ENCODE measurements at places on chromosomes 7 and 10.

GRCh38 chr7:195010-195829, 2.8 kb downstream of the FAM20C start:
- no peak for DNase-seq

DNA sequence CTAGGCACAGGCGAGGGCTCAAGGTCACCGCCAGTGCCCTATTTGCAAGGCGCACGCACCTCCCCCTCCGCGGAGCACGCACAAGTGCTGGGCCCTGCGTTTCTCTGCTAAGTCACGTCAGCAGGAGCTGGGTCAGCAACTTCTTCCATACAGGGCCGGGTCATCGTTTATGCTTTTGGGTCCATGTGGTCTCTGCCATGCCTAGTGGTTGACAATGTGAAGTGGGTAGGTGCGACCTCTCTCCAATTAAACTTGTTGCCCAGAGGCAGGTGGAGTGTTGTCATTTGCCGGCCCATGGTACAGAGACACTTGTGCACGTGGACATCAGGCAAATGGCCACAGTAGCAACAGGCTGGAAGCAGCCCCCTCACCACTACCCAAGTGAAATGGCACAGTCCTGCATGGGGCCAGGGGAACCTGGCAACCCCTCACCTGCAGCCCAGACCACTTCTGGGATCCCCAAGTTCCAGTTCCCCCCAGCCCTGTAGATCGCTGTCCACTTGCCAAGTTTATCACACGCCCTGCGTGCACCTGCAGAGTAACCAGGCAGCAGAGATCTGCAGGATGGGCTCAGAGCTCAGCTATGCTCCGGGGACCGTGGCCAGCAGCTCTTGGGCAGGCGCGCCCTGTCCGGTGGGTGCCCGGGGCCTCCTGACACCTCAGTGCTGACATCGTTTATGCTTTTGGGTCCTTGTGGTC, 86.1 kb upstream of the PPP2R2D start:
- no peak for DNase-seq

GRCh38 chr10:124222988-124223710, 129.8 kb upstream of the CHST15 start:
- DNase-seq = no peak

DNA sequence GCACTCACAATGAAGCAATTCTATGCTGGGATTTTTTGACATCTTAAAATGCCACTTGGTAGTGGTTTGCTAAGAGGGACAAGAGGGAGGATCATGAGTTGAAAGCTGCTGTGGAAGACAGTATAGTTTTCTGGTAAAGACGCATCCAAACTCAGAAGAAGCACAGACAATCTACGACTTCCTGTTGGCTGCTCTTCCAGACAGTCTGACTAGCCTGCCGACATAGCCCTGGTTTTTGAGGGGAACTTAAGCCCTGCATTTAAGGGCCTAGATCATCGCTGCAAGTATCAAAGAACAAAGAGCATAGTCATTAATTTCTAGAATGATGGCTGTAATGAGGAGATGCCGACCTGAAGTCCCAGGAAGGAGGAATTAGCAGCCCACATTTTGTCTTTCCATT, 99.9 kb upstream of the IKZF1 start:
- no peak for DNase-seq

GRCh38 chr7:75879771-75880184, 944 bp downstream of the RHBDD2 start:
- no peak for DNase-seq

- DNase-seq = no peak
These were observed 66.7 kb downstream of the HHEX start for GRCh38 chr10:92756201-92757065.

DNA sequence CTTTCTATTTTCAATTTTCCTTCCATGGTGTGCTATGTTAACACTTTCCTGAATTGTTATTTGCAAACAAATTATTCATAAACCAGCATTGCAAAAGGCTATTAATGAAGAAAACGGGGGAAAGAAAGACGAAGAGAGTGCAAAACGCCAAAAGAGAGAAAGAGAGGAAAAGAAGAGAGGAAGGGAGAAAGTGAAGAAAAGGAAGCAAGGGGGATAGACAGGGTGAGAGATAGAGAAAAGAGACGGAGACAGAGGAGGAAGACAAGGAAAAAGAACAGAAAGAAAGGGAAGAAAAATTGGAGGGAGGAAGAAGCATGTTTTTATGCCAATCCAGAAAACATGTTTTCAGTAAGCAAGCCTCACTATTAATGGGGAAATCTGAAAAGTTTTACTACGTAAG, 310.6 kb downstream of the TFEC start:
- no peak for DNase-seq

DNA sequence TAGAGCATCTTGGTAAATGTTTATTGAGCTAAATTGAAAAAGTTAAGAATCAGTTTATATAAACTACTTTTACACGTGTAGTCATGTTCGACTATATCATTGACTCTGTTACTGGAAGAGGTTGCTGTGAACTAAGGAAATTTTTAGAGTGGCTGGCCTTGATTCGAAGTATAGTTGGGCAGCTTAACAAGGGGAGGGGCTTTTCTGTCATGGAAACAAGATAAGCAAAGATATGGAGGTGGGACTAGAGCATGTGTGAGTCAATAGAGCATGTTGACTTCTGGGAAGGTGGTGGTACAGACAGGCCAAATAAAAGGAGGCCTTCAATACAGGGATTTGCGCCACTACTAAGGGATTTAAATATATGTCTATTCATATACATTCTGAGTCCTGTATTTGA, 7.6 kb downstream of the ATP5F1C start:
- DNase-seq = no peak

- peak; percentile 59 for DNase-seq
These were observed 20.8 kb downstream of the LOXL4 start for GRCh38 chr10:98246911-98247805.

- DNase-seq = no peak
These were observed 155.1 kb downstream of the ZNF22 start for GRCh38 chr10:45155784-45156183.

DNA sequence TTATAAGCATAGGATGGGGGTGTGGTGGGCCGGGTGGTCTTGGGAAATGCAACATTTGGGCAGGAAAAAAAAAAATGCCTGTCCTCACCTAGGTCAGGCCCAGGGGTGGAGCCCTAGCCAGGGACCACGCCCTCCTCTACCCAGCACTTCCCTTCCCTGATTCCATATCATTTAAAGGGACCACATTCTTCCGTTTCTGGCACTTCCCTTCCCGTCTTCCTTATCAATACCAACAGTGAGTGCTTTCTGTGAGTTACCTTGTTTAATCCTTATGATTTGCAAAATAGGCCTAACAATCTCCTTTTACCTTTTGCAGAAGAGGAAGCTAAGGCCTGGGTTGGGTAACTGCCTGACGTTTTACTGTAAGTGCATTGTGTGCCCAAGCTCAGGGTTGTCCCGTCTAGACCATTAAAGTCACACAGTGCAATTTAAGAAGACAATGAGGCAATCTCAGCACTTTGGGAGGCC, 16.7 kb upstream of the C10orf95 start:
- no peak for DNase-seq

DNA sequence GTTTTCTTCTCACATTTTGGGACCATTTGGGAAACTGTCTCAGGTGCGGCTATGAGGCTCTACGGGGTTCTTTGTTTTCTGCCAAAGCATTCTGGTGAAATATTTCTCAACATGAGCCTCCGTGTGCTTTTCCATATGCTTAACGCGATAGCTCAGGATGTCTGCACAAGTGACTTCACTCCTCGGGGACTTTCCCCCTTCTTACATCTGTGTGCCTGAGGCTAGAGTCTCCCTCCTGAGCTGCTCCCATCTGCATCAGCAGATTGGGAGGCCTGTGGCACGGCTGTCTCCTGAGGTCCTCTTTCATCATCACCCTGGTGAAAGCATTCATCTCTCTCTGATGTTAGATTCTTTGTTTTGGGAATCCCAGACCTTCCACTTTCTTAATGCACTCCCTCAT, 1190.9 kb downstream of the TYW1 start:
- no peak for DNase-seq

- DNase-seq = no peak
These were observed 80.0 kb downstream of the RBM33 start for GRCh38 chr7:155724327-155725005.

DNA sequence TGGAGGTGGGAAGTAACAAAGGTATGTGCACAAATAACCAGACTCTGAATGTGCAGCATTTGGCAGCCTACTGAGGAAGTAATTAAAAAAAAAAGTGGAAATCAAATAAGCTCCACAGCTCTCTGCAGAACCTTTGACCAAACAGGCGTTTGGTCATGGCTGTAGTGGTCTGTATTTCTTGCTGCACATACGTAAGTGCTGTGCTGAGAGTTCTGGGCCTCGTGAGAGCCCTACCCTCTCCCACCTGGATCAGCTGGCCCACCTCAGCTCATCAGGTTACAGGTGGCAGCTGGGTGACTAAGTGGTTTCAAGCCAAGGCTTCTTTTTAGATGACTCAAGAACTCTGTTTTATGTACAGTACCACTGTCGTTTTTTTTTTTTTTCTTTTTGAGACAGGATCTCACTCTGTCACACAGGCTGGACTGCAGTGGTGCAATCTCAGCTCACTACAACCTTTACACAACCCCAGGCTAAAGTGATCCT, 178.2 kb upstream of the KLF6 start:
- DNase-seq = no peak

DNA sequence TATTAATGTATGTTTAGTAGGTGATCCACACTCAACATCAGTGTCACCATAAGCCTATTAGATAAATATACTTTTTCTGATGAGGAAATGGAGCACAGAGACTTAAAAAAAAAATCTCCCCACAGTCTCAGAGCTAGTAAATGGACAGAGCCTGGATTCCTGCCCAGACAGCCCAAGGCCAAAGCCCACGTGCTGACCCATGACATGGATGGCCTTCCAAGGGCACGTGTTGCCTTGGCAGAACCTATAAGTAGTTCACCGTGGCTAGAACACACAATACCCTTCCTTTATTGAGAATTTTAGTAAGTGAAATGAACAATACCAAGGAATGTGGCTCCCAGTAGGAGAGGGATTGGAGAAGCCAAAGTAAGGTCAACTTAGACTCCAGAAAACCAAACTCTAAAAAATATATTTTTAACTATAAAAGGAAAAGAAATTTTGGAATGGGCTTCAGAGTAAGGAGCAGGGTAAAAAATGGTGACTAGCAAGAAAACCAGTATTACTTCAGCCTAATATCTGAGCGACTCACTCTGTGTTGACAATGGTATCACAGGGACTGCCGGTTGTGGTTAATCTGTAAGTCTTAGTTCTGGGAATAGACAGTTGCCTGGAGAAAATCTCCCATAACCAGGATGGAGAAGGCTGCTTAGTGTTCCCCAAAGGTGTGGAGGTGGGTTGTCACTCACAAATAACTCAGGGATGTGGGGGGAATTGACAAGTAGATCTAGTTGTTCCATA, 223.0 kb downstream of the SORCS1 start:
- no peak for DNase-seq

DNA sequence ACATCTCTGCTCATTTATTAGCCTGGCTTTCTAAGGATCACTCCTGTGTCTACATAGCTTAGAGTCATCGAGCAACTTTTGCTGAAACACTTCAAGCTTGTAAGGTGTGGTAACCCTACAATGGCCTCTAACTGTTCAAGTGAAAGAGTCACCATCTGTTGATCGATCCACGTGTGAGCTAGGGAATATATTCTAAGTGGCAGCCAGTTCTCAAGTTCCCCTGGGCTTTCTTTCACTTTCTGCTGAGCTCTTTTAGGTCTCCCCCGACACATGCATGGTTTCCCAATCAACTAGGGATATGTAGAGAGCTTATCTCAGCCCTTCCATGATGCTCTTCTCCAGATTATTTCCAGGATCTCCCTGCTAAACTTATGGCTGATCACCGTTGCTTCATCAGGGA, 15.5 kb downstream of the AOAH start:
- DNase-seq = no peak

DNA sequence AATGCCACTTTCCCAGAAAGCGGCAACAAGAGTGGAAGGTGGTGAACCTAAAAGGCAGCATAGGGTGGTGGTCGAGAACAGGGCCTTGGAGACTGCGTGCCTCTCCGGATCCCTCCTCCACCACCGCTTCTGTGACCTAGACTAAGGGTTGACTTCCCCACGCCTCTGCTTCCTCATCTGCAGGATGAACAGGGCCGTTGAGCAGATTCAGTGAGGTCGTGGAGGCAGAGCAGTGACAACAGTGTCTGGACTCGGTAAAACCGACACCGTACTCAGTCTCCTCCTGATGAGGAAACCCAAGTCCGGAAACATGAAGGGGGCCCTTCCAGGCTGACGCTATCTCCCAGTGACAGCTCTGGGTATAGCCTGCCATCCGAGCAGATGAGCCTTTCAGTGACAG, 162.6 kb downstream of the CELF2 start:
- DNase-seq = no peak

- no peak for DNase-seq
These were observed 79.2 kb downstream of the CCDC3 start for GRCh38 chr10:12922117-12922900.

DNA sequence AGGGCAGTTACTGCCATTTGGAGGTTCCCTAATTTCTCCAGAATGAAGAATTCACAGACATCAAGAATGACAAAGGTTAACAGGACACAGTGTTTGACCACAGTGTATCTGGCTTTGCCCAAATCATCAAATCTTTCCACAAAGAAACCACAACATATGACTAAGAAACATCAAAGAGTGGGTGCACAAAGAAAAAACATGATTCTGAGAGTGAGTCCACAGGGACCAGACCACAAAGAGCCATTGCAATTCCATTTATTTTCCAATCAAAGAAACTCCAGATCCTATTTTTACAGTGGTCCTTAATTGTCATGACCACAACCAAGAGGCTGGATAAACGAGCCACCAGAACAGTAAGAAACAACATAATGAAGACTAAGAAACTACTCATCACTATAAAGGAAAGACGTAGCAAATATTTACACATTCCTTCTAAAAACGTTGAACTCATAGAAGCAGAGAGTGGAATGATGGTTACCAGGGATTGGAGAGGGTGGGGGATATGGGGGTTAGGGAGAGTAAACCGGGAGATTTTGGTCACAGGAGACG, 286.5 kb downstream of the DOCK4 start:
- DNase-seq = no peak

- DNase-seq = no peak
These were observed 58.9 kb upstream of the STRIP2 start for GRCh38 chr7:129375141-129375938.

DNA sequence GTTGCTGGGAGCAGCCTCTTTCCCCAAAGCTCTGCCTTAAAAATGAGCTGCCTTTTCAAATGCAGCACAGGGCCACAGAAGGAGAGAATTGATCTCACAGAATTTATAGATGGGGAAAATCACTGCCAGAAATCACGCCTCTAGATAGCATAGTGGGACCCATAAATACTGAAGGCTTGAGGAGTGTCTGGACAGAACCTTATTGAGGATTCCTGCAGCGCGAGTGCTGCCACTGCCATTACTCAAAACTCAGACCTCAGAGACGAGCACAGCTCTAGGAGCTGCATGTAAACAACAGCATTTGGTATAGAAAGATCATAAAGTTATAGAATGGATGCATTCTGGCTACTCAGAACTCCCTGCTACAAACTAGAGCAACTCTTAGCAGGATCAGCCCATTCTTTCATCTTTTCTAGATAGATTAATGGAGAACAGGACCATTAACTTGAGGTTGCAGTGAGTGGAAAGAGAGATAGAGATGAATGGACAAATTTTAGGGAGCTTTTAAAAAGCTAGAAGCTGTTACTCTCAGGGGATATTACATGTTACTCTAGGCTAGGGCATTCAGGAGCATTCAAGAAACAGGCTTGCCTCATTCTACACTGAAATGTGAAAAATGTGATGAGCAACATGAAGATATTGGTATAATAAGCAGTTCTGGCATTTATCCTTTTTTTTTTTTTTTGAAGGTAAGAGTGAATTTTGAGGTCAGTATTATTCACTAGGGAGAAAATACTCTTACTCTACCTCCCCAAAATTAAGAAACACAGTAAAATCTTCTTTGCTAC, 267.2 kb upstream of the SLC26A5 start:
- no peak for DNase-seq

All from fibroblast of skin of left quadriceps (primary cell).